ENCODE measurements at places on chromosomes 4 and X. TPM values are rescaled to one million over a fixed set of nuclear protein-coding genes. Genes with fewer than 3 reads are reported as not detected.

FAM149A gene
- 8.6 TPM for polyA plus RNA-seq

MAGEE1 gene
- polyA plus RNA-seq, result 15.9 TPM

PABPC4L gene
- polyA plus RNA-seq, result 0.07 TPM

SPIN2A gene
- 0.73 TPM for polyA plus RNA-seq

NOX1 gene
- not detected for polyA plus RNA-seq

CEP44 gene
- polyA plus RNA-seq, result 3.4 TPM

CT45A3 gene
- polyA plus RNA-seq, result 0.42 TPM

HHIP gene
- 5.3 TPM for polyA plus RNA-seq
